ENCODE measurements at places on chromosomes 1 and 21.

GRCh38 chr1:240766831-240767230, 154.9 kb upstream of the GREM2 start:
- DNase-seq = no peak

- no peak for DNase-seq
These were observed 6.9 kb upstream of the GALE start for GRCh38 chr1:23807453-23807852.

GRCh38 chr1:70169018-70169839, 36.1 kb downstream of the LRRC40 start:
- DNase-seq = no peak

- no peak for DNase-seq
These were observed 51.7 kb downstream of the RYR2 start for GRCh38 chr1:237093691-237094090.

- DNase-seq = peak; percentile 76
These were observed 58.8 kb downstream of the FRRS1 start for GRCh38 chr1:99707535-99708142.

- DNase-seq = no peak
These were observed 84.6 kb downstream of the GPR88 start for GRCh38 chr1:100622506-100622905.

GRCh38 chr1:83857103-83857502, 141.8 kb downstream of the TTLL7 start:
- DNase-seq = peak; percentile 58

DNA sequence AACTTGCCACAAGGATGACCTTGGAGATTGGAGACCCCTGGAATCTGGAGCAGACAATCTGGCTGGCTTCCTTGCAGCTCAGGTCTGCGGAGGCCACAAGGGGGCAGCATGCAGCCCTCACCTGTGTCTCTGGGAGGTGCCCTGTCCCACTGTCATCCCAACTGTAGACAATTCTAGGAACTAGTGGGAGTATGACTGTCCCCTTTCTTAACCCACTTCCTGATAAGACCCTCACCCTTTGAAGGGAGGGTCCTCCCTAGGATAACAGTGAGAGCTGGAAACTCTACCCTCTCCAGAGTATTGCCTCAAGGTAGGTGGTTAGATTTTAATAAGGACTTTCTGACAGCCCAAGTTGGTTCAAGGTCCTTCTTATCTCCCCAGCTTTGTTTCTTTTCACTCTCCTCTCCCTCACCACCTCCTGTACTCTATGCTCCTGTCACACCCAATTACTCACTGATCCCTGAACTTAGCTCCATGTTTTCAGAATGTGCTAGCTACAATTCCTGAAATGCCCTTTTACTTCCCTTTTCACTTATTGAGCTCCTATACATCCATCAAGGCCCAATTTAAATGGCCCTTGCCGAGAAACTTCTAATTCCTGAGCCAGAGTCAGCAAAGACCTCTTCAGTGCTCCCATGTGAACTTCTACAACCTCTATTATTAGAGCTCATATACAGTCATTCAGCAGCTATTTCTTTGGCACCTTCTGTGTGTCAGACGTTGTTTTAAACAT, 9.2 kb upstream of the KCNQ4 start:
- DNase-seq = peak; percentile 56

GRCh38 chr1:71885171-71885570, 397.2 kb downstream of the NEGR1 start:
- DNase-seq = no peak

DNA sequence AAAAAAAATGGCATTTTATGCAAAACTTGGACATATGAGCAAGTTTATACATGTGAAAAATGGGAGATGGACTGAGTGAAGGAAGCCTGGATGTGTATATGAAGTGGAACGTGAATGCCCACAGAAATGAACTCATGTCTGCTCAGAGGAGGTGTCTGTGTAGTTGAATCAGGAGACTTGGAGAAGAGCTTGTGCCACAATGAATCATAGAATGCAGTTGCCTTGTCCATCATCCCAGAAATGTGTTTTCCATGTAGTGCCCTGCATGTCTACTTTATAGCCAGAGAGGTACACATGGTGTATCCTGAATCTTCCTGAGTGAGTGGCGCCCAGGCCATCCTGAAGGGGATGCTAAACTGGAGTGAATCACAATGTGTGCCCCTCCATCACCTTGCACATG, 2.6 kb upstream of the ILDR2 start:
- no peak for DNase-seq

DNA sequence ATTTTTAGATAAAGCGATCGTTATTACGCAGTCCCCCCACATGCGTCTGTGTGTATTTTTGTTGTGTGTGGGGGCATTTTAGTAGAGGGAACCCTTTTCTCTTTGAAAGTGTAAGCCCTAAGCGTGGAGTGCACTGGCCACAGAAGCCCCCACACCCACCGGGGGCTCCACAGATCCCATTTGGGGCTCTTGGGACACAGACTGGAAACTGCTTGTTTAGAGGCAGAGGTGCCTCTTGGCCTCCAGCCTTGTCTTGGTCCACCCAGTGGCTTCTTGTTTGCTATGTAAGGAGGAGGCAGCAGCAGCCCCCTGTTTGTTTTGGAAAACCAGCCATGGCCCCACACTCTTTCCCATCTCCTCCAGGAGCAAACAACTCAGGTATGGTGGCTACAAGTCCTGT, 42.8 kb downstream of the SLC37A1 start:
- no peak for DNase-seq

DNA sequence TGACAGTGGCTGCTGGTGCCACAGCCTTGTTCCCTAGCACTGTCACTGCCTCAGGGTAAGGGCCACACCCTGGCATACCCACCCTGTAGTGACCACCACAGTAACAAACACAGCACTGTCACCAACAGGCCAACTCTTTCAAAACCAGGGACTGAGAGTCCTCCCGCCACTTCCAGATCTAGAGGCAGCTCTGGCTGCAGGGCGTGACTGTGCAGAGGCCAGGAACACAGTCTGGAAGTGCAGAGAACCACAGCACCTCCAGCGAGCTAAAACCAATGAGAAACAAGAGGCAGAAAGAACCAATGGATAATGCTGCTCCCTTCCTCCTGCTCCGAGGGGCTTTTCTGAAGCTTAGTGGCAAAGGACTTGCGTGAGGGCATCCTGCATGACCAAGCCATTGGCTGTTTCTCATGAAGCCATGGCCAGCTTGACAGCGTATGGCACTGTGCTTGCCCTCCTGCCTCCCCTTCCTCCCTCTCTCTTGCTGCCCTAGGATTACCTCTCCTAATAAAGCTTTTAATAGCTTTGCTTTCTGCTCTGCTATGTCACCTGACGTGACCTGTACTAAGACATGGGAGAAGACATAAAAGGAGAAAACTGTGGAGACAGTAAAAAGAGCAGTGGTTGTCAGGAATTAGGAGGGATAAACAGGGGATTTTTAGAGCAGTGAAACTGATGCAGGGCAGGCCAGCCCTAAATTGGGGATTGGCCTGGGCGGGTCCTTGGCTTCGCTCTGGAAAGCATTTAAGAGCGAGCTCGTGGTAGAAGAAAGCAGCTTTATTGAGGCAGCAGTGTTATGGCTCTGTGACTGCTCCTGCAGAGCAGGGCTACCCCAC, 7.2 kb downstream of the PARP1 start:
- DNase-seq = no peak

- DNase-seq = no peak
These were observed 27.6 kb downstream of the BEND5 start for GRCh38 chr1:48749068-48749467.

GRCh38 chr21:26070822-26071425, 99.6 kb downstream of the APP start:
- DNase-seq = peak; percentile 59

DNA sequence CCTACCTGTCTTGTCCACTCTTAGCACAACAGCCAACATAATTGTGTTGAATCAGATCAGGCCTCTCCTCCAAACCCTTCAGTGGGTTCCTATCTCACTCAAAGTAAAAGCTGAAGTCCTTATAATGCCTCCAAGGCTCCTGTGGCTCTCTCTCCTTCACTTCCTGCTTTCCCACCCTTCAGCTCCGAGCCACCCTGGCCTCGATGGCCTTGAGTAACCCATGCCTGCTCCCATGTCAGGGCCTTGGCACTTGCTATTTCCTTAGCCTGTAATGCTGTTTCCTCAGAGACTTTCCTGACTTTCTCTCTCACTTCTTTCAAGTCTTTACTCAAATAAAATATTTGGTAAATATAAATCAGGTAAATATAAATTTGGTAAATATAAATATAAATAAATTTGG, 8.1 kb upstream of the PLEKHM2 start:
- no peak for DNase-seq

- DNase-seq = no peak
These were observed 186.7 kb downstream of the PDE4B start for GRCh38 chr1:65979136-65980044.

DNA sequence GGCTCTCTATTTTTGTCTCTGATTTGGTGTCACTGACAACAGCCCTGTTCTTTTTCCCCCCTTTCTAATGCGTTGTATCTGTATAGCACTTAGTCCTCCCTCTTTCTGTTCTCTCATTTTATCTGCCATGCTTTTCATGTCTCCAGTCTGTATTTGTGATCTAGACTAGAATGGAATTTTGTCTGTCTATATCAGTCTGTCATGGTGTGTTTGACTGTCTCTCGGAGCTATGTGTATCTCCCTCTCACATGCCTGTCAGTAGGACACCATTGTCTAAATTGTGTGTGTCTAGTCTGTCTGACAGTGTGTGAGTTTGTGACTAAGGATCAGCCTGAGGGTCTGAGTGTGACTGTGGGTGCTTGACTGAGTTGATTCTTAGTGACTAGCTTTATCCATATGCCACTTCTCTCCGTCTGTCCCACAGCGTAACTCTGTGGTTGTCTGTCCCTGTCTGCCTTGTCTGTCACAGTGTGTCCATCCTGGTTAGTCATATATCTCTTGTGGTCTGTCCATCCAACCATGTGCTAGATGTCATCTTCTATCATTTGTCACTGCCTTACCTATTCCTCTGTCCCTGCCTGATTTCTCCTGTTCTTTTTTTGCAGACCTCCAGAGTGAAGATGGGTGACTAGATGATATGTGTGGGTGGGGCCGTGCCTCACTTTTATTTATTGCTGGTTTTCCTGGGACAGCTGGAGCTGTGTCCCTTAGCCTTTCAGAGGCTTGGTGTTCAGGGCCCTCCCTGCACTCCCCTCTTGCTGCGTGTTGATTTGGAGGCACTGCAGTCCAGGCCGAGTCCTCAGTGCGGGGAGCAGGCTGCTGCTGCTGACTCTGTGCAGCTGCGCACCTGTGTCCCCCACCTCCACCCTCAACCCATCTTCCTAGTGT, 1.4 kb upstream of the B4GALT2 start:
- no peak for DNase-seq

GRCh38 chr1:179818260-179818659, 59.3 kb downstream of the TOR1AIP2 start:
- no peak for DNase-seq

- no peak for DNase-seq
These were observed 89.7 kb downstream of the ATP1B1 start for GRCh38 chr1:169196161-169196560.

DNA sequence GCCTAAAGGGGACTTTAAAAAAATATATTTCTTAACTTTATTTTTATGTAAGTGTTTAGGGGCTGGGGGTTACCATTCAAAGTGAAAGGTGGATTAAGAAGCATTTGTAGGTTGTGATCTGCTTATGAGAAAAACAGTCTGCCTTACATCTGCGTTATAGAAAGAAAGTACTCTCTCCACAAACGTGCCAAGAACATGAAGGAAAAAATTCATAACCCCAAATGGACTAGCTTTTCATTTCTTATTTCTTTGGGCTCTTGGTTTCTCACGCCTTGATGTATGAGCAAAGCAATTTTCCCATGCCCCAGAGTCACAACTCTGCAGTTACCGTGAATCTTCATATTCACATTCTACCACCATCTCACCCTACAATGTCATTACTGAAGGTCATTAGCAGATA, 1165.1 kb upstream of the ADGRL4 start:
- no peak for DNase-seq

- DNase-seq = no peak
These were observed 232.8 kb downstream of the SDCCAG8 start for GRCh38 chr1:243488459-243489157.

DNA sequence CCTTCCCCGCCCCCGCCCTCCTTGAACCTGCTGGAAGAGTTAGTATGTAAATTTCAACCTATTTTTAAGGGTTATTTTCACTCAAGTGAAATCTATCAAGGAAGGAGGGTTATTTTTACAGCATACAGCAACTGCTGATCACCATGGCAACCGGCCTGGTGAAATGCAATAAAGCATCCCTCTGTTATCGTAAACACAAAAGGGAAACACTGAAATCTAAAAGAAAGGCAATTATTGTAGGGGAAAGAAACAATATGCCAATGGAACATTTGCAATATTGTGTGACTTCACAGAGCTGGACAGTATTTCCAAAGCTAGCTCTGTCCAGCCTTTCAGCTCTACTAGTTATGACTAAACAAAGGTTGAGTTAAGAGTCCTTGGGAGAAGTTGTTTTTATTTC, 588.3 kb upstream of the PBX1 start:
- no peak for DNase-seq

- no peak for DNase-seq
These were observed 4.4 kb upstream of the EFHD2 start for GRCh38 chr1:15405106-15405850.

All from NAMALWA (cell line).